ENCODE measurements at places on chromosomes 1 and 21. TPM values are rescaled to one million over a fixed set of nuclear protein-coding genes. Genes with fewer than 3 reads are reported as not detected.
A peak's percentile ranks its signal among the peaks of the same experiment; 100 is the strongest.

DNA sequence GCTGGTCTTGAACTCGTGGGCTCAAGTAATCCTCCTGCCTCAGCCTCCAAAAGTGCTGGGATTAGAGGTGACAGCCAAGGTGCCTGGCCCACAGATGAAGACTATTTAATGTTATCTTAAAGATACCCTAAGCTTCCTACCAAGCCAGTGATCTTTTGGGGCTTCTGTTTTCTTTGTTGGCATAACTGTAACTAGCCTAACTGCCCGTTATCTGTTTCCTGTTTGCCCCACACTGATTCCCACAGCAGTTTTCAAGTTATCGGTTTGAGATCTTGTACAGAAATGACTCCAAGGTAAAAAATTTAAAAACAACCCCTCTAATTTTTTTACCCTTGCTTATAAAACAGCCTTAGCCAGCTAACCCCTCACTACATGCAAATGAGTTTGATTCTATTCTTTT lies 12.4 kb downstream of the SELL start:
- H3K27ac ChIP-seq = peak overlapping the region; percentile 86
- H3K4me3 ChIP-seq = peak overlapping the region; percentile 35
- no peaks in the 10 kb centered on the region for H3K27me3 ChIP-seq

GRCh38 chr1:39139723-39140360 lies 64.7 kb upstream of the MACF1 start:
- no peaks in the 10 kb centered on the region for H3K27me3 ChIP-seq
- H3K4me3 ChIP-seq = no peak overlapping the region
- H3K4me1 ChIP-seq = peaks cover under 1% of the 10 kb centered on the region

DNA sequence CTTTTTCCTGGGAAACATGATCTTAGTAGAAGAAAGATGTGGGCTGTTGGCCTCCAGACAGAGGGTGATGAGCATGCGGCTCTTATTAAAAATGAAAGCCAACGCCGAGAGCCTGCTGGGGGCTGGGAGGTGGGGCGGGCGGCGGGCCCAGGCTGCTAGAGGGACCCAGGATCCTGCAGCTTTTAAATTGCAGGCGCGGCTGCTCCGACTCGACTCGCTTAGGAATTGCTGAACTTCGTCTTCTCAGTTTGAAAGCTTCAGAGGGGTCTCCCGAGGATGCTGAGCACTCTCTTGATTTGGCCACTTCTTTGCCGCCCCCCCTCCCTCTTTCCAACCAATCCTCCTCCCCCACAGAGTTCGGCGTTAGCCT lies 1.2 kb downstream of the AGPAT3 start:
- H3K27me3 ChIP-seq = no peaks in the 10 kb centered on the region
- peak overlapping the region; percentile 84 for H3K27ac ChIP-seq
- H3K36me3 ChIP-seq = peaks cover 25% of the 10 kb centered on the region
- peaks cover 41% of the 10 kb centered on the region for H3K4me1 ChIP-seq

DNA sequence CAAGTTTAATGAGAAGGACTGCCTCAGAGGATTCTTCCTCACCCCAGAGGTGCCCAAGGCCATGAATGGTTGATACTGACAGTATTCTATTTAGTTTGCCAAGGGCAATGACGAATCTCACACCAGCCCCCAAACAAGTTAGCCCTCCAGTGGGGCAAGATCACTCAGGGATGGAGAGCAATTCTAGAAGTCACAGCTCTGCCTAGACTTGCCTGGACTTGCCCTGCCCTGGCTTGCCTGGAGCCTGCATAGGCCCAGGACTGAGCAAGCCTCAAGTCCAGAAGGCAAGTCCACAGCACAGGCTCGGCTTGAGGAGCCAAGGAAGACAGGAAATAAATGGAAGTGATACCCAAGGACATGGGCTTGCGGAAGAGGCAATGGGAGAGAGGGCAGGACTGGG lies 39.5 kb upstream of the RGS16 start:
- H3K27me3 ChIP-seq = peaks cover 16% of the 10 kb centered on the region
- H3K27ac ChIP-seq = peak overlapping the region; percentile 37
- H3K36me3 ChIP-seq = peaks cover 1% of the 10 kb centered on the region
- no peaks in the 10 kb centered on the region for H3K4me1 ChIP-seq

The GSTM1 gene
- total RNA-seq = not detected

DNA sequence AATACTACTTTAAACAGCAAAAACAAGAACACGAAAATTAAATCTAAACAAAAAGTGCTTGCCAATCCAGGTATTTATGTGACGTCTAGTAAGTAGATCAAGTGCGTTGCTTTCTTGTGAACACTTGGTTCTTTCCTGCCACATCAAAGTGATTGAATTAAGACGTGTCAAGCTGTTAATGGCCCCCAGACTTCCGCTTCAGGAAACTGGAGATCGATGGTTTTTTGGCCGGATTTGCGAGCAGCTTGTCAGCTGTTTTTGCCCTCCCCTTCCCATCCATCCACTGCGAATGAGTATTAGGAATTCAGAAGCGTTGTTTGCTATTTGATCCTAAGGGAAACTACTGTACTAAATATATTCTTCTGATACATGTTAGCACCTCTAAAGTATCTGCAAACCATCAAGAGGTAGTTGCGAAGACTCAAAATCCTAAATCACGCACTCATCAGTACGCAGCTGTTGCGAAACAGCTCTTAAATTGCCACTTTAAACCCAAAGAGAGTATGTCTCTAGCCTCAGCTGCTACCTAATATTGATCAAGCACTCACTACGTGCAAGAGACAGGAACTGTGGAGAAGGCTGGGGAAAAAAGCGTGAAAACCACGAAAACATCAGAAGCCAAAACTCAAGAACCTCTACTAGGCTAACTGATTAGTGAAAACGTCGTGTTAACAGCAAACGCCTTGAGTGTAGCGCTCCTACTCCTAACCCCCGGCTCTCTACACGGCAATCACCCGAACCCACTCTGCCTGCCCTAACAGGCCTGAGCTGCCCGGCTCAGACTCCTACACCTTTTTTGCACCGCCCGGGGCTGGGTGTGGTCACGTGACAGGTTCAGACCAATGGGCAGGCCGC lies 473 bp upstream of the BRDT start:
- peak; percentile 28 for DNase-seq
- H3K4me3 ChIP-seq = peak overlapping the region; percentile 28
- peaks cover 13% of the 10 kb centered on the region for H3K4me1 ChIP-seq
- H3K27me3 ChIP-seq = peaks cover 4% of the 10 kb centered on the region
- H3K36me3 ChIP-seq = peaks cover 2% of the 10 kb centered on the region

The KRTAP19-7 gene
- not detected for total RNA-seq

The LYPD8 gene
- total RNA-seq = not detected

The OR2AK2 gene
- total RNA-seq = not detected

The RUNX1 gene
- 23.0 TPM for total RNA-seq

DNA sequence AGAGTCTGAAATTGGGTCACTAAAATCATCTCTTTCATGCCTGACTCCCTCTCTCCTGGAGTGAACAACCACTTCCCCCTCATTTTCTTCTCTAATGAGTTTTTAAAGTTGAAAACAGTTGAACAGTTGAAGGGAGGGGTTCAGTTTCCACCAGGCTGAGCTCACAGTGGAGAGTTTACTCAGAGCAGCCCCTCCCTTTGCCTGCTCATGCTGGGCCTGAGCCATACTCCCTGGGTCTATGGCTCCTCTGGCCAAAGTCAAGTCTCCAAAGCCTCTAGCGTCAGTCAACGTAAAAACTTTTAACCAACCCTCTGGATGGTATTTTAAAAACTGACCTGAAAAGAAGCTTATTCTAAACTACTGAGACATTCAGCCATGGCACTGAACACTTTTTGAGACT lies 100.8 kb upstream of the RNPC3 start:
- no peaks in the 10 kb centered on the region for H3K36me3 ChIP-seq
- no peak overlapping the region for H3K4me3 ChIP-seq
- H3K27me3 ChIP-seq = no peaks in the 10 kb centered on the region
- H3K27ac ChIP-seq = no peak overlapping the region

The HES3 gene
- total RNA-seq = not detected

The OR10J1 gene
- total RNA-seq = not detected

The ZNF496 gene
- total RNA-seq = 26.6 TPM

DNA sequence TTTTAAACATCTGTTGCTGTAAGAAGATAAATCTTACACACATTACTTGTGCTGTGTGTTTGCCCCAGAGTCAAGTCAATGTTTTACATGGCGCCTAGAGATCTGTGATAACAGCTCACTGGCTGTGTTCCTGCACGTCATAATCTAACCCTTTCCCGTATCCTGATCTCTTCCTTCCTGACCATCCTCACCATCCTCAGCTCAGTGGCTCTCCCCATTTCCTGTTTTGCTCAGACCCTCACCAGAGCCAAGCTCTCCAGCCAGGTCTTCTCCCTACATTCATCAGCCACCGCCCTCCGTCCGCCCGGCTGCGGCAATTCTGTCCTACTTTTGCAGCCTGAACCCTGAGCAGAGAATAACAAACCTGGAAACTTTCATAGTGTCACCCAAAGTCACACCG lies 824.7 kb downstream of the USP25 start:
- DNase-seq = no peak
- no peaks in the 10 kb centered on the region for H3K4me1 ChIP-seq
- H3K36me3 ChIP-seq = no peaks in the 10 kb centered on the region
- no peaks in the 10 kb centered on the region for H3K27me3 ChIP-seq
- no peak overlapping the region for H3K4me3 ChIP-seq
- H3K27ac ChIP-seq = no peak overlapping the region

DNA sequence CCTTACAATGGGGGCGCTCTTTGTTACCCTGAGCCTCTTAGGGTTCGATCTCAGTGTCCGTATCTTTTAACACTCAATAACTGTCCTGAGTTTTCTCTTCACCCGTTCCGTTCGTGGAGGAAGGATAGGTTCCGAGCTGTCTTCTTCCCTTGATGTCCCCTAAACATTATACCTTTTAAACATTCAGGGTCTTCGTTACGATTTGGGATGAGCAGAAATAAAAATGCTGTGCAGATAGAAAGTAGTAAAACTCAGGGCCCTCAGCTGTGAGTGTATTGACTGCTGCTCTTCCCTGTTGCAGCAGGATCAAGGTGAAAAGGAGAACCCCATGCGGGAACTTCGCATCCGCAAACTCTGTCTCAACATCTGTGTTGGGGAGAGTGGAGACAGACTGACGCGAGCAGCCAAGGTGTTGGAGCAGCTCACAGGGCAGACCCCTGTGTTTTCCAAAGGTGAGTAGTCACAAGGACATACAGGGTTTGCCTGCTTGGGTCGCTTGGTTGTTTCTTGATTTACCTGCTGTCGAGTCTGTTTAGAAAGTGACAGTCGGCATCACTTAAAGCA lies 784 bp downstream of the RPL11 start:
- no peak for DNase-seq
- peak overlapping the region; percentile 96 for H3K4me3 ChIP-seq
- H3K27me3 ChIP-seq = no peaks in the 10 kb centered on the region
- H3K36me3 ChIP-seq = peaks cover 44% of the 10 kb centered on the region
- peak overlapping the region; percentile 89 for H3K27ac ChIP-seq

- DNase-seq = no peak
- no peak overlapping the region for H3K27ac ChIP-seq
- peaks cover 2% of the 10 kb centered on the region for H3K36me3 ChIP-seq
- H3K4me1 ChIP-seq = peaks cover 4% of the 10 kb centered on the region
Observed at GRCh38 chr1:222459652-222460051, 88.3 kb downstream of the HHIPL2 start.

DNA sequence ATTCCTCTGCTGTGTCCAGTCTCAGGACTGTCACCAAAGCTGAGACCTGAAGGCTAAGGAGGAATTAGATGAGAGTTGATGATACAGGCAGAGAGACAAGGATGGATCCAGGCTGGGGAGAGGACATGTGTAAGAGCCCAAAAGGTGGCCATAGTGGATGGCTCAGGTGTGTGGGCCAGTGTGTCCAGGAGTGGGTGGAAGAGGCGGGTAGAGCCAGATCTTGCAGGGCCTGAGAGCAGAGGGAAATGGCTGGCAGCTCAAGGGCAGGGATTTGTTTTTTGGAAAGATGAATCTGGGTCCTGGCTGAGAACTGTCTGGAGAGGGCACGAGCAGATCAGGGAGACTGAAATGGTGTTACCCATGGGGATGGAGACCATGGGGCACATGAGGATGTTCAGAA lies 38.1 kb downstream of the AZIN2 start:
- H3K27me3 ChIP-seq = no peaks in the 10 kb centered on the region
- H3K4me3 ChIP-seq = no peak overlapping the region
- peaks cover 3% of the 10 kb centered on the region for H3K36me3 ChIP-seq
- DNase-seq = no peak
- H3K27ac ChIP-seq = peak overlapping the region; percentile 4
- H3K4me1 ChIP-seq = peaks cover 4% of the 10 kb centered on the region

DNA sequence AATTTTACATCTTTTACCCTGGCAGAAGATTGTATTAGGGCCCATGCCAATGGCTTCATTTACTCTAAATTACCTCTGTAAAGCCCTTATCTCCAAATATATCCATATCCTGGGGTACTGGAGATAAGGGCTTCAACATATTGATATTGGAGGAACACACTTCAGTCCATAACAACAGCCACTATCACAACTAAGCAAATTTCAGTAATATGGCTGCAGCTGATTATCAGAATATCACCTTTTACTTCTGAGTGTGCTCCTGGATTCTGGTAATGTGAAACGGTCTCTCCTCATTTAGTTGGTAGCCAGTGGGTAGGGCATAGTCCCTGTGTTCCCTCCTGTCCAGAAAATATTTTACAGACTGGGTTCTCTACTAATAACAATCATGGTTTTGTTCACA lies 53.3 kb downstream of the IVNS1ABP start:
- H3K4me3 ChIP-seq = no peak overlapping the region
- no peaks in the 10 kb centered on the region for H3K4me1 ChIP-seq
- H3K36me3 ChIP-seq = peaks cover 2% of the 10 kb centered on the region
- H3K27me3 ChIP-seq = no peaks in the 10 kb centered on the region

The ACKR1 gene
- not detected for total RNA-seq

The CNR2 gene
- 2.0 TPM for total RNA-seq

The STUM gene
- total RNA-seq = not detected

The TOR1AIP2 gene
- 48.5 TPM for total RNA-seq

GRCh38 chr1:117069220-117069844 lies 9.2 kb downstream of the TTF2 start:
- H3K4me3 ChIP-seq = no peak overlapping the region
- no peak for DNase-seq
- H3K4me1 ChIP-seq = peaks cover 19% of the 10 kb centered on the region

DNA sequence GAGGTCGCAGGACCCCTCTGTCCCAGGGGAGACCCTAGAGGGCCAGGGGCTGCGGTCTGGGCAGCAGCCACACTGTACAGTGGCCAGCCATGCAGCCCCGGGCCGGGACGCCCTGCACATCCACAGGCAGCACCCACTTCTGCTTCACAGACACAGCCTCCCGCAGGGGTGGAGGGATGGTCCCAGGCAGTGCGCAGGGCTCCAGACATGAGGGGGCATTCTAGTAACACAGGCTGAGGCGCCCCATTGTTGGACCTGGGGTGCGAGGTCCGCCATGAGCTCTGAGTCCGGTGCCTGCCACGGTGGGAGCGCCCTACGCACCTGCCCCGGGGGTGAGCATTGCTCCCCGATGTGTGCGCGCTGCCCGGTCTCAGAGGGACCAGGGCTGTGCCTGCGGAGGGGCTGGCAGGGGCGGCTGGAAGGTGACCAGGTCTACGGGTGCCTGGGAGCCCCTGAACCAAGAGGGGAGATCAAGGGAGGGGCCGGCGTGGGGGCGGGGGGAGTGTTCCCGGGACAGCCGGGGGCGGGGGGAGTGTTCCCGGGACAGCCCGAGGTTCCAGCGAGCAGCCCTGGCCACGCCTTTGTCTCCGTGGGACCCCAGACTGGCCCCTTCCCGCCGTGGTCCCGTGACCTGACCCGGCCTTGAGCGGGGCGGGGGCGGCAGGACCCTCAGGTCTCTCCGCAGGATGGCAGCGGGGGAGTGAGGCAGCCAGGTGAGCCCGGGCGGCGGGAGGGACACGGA lies 4.5 kb downstream of the MMEL1 start:
- H3K27me3 ChIP-seq = peaks cover 39% of the 10 kb centered on the region
- H3K36me3 ChIP-seq = peaks cover 2% of the 10 kb centered on the region
- no peak for DNase-seq

GRCh38 chr1:99675994-99676393 lies 30.1 kb downstream of the PALMD start:
- peaks cover 22% of the 10 kb centered on the region for H3K27me3 ChIP-seq
- H3K27ac ChIP-seq = no peak overlapping the region
- DNase-seq = no peak

The PADI3 gene
- total RNA-seq = not detected

All from activated naive CD8-positive, alpha-beta T cell treated with anti-CD3 and anti-CD28 coated beads, Interleukin-2, amount 10 ng/mL, durations not matched to agents 7 days and 5 days (primary cell).